ENCODE measurements at places on chromosomes 5 and 9.

- DNase-seq = no peak
Observed at GRCh38 chr9:98272083-98272482, 16.6 kb upstream of the TBC1D2 start.

- DNase-seq = no peak
Observed at GRCh38 chr5:41788941-41789368, 81.3 kb downstream of the OXCT1 start.

- DNase-seq = no peak
Observed at GRCh38 chr5:124752854-124753720, 6.6 kb upstream of the ZNF608 start.

GRCh38 chr5:60023255-60023654 is 129.7 kb upstream of the PDE4D start:
- no peak for DNase-seq

- no peak for DNase-seq
Observed at GRCh38 chr5:90844931-90845330, 286.3 kb downstream of the ADGRV1 start.

DNA sequence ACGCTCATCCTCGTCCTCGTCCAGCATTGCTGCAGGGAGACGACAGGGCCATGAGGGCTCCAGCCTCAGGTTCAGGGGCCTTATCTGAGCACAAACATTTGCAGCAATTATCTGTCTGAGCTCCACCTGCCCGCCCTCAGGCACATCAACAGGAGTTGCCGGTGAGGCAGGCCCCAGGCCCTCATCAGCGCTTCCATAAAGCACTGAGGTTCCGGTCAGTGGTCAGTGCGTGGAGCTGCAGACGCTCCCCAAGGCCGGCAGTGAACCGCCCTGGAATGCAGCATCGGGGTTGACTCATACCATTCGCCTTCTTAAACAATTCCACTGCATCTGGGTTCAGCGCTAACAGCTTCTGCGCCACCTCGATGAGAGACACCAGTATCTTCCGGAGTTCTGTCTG is 15.2 kb downstream of the UBAC1 start:
- DNase-seq = no peak

DNA sequence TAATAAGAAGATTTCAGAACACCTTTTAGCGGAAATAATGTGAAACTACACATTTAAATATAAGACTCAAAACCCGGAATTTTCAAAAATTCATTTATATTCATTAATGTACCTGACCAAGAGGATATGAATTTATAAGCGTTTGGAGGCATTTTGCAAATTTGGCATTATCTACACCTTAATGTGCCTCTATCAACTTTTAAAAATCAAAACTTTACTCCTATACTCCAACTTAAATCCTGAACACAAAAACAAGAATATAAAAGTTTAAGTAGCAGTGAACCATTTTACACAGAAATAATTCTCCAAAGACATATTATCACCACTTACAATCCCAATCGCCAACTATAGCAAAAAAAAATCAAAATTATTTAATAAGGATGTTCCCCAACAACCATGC is 3.9 kb downstream of the ZNF608 start:
- DNase-seq = no peak

GRCh38 chr5:17355586-17356346 is 138.3 kb downstream of the BASP1 start:
- peak; percentile 46 for DNase-seq

DNA sequence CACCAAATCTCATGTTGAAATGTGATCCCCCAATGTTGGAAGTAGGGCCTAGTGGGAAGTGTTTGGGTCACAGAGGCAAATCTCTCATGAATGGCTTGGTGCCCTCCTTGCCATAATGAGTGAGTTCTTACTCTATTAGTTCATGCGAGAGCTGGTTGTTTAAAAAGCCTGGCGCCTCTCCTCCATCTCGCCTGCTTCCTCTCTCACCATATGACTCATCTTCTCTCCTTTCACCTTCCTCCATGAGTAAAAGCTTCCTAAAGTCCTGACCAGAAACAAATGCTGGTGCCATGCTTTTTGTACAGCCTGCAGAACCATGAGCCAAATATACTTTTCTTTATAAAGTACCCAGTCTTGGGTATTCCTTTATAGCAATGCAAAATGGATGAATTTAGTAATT is 20.9 kb upstream of the ARHGAP26 start:
- peak; percentile 28 for DNase-seq

DNA sequence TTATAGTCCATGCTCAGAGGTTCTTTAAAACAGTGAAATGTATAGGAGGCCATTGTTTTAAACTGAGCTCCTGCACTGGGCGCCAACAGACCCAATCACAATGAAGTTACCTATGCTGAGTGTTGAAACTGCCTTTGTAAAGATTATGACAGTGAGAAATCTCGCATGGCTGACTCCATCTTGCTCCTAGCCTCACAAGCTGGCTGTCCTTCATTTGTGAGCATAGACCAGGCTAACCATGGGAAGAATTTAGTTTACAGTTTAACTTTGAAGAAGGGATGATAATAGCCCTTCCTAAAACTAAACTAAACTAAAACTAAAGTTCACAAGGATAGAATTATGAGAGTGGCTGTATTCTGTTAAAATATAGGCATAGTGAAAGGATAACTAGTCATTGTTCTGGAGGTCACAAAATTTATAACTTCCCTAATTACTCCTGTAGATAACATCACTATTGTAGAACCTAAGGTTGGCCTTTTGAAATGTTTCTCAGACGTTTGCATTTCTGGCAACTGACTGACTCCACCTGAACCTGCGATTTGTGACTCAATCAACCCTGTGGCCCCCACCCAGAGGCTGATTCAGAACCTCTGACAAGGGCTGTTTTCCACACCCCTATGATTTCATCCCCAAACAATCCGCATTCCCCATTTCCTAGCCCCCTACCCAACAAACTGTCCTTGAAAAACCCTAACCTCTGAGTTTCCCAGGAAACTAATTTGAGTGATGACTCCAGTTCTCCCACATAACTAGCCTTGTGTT is 59.1 kb downstream of the HMHB1 start:
- no peak for DNase-seq

GRCh38 chr5:66655395-66656324 is 59.5 kb downstream of the MAST4 start:
- no peak for DNase-seq

- no peak for DNase-seq
Observed at GRCh38 chr5:61397238-61397637, 65.2 kb downstream of the ZSWIM6 start.

- DNase-seq = no peak
Observed at GRCh38 chr9:17005056-17005823, 129.6 kb upstream of the CNTLN start.

DNA sequence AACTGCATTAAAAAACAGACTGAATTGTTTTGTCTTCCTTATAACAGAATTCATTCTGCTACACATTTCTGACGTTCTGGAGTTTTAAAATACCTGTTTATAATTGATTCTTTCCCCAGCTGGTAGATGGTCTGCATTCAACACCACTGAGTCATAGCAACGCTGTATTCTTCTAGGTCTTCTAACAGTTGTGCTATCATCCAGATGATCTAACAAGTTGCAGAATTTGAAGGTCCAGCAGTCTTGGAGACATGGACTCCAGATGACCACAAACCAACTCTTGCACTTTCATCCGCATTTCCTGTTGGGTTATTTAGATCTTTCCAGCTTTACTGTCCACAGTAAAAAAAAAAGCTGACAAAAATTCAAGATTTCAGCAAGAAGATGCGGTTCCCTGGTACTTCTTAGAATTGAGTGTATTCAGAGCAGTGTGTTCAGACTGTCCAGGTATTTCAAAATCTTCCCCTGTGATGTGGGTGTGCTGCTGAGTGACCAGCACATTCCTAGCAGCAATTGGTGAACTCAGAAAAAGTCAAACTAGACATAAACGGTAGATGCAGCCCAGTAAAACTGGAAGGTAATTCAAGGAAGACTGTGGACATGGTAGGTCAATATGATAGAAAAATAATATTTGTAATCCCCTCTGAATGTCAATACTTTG is 50.2 kb downstream of the CSNK1A1 start:
- DNase-seq = peak; percentile 81

- no peak for DNase-seq
Observed at GRCh38 chr5:139157556-139157955, 40.6 kb downstream of the SIL1 start.

- DNase-seq = no peak
Observed at GRCh38 chr9:133679466-133680061, 43.4 kb downstream of the DBH start.

DNA sequence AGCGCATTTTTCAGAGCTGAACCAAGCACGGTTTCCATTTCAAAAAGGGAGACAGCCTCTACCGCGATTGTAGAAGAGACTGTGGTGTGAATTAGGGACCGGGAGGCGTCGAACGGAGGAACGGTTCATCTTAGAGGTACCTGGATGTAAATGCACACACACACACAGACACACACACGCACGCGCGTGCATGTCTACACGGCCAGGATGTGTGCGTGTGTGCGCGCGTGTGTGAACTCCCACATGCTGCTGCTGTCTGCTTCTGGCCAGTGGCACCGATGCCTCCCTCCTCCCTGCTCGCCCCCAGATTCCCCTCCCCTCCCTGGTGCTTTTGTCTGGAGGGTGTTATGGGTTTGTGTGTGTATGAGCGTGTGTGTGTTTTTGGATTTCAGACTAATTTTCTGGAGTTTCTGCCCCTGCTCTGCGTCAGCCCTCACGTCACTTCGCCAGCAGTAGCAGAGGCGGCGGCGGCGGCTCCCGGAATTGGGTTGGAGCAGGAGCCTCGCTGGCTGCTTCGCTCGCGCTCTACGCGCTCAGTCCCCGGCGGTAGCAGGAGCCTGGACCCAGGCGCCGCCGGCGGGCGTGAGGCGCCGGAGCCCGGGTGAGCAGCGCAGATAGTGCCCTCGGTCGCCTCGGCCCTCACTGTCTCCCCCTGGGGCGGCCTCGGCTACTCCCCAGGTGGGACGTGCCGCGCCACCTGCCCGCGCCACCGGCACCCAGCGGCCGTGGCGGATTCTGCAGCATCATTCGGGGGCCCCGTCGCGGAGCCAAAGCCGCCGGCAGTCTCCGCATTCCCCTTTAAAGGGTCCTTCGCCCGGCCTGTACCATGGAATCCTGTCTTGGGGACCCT is at the start of gene NTRK2:
Gene NTRK2, plus strand, starts transcription at position 442 of the 850 bp plus-strand sequence. CDS start 1,020 bp downstream, outside the sequence.
- DNase-seq = no peak

GRCh38 chr9:15271403-15271802 is 35.6 kb downstream of the TTC39B start:
- no peak for DNase-seq

DNA sequence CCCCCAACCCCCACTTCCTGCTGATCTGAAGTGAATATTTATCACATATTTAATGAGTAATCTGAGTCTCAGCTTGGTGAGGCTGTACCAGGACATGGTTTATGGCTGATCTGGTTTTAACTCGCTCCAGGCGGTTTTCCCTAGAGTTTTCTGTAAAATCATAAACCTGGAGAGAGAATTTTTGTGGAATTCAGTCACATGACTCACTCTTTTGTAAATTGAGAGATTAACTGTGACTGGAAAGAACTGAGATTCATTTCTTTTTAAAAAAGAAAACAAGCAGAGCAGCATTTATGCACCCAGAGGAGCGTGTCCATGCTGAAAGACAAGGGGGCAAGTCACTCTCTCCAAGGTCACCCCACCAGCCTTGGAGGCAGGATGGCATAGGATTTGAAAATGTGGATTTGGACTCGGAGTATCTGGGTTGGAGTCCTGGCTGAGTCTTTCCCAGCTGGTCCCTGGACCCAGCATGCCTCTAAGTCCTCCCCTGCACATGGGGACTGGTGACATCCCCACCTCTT is 81.8 kb downstream of the ZNF618 start:
- peak; percentile 74 for DNase-seq

DNA sequence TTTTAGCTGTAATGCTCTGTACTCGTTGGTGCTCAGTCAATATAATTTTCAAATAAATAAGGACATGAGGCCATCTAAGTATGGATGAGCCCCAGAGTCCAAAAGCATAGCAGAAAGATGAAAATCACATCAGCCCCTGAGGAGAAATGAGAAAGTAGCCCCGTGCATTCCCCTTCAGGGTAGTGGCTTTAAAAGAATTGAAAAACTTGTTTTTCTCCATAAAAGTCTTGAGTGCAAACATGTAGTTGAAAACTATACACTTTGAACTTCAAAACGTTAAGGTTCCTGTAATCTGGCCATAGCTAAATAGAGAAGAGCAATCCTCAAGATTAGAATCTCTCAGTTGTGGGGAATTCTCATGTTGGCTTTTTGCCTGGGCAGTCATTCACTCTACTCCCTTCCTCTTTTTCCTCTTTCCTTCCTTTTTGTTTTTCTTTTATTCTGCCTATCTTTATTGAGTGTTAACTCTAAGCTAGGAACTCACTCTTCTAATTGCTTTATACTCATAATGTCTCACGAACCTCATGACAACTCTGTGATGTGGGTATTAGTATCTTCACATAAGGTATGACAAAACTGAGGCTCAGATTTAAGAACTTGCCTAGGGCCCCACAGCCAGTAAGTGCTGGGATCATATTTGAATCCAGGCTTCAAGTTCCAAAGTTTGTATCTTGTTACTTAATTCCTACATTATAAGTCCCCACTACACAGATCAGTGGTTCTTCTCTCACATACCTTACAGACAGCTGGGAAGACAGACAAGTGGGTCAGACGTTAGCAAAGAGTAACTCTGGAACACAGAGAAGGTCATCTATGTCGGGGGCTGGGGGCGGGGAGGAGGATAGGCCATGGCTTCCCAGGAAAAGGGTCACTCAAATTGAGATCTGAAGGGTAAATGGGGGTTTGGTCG is 46.4 kb upstream of the ABCA1 start:
- DNase-seq = no peak

- DNase-seq = peak; percentile 90
Observed at GRCh38 chr9:115650768-115651167, 502.8 kb upstream of the PAPPA start.

All from AG09309 (cell line).